ENCODE measurements at places on chromosomes 12 and 14.

DNA sequence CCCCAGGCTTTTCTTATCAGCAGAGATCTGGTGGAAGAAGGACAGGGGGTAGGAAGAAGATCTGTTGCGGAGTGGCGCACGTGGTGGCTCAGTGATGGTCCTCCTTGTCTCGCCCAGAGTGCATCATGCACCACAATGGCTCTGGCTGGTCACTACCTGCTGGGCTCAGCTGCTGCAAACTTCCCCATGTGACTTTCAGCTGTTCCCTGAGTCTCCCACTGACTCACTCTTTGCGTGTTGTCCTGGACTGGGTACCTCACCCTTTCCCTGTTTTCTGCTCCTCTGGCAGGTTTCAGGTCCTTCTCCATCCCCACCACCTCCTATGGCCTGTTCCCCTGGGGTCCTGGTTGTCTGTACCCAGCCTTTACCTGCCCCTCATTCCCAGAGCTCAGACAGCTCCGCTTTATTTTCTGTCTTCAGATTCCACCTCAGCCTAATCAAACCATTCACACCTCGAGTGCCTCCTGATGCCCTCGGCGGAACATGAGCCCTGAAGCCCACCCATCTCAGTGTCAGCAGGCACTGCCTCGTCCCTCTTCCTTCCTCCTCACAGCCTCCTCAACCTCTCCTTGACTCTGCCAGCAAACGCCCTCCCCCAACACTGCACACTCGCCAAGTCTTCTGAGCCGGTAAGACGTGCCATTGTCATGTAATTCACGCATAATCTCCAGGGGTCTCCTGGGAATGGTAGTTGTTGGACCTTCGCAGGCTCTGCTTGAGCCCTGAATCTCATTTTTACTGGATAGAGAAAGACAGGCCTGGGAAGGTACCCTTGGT is 1.8 kb downstream of the C1R start:
- DNase-seq = peak; percentile 53

DNA sequence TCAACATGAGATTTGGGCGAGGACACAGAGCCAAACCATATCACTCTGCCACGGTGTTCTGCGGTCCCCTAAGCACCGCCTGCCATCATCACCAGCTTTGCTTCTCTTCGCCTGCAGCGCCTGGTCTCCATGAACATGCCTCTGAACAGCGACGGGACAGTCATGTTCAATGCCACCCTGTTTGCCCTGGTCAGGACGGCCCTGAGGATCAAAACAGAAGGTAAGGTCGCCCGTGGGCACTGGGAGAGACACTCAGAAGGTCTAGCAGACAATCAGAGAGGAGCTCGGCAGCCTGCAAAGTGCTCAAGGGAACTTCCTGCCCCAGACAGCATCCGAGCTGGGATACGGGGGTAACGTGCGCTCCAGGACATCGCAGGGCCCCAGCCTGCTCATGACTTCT is 126.0 kb upstream of the FKBP4 start:
- DNase-seq = no peak

DNA sequence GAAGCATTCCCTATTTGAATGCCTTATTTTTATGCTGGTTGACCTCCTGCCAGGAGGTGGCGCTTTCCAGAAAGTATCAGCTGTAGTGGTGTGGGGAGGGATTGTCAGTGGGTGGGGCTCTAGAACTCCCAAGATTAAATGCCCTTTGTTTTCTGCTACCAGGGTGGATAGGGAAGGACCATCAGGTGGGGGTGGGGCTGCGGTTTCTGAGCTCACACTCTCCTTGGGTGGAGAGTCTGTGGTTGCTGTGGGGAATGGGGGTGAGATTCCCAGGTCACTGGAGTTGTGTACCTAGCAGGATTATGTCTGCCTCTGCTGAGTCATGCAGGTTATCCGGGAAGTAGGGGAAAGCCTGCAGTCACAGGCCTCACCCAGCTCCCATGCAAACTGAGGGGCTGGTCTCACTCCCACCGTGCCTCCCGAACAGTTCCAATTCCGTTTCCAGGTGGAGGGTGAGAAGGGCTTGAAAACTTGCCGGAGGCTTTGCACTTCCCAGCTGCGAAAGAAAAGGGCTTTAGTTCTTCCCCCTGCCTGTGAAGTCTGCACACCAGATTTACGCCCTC is 68.3 kb downstream of the ALG10B start:
- DNase-seq = no peak

DNA sequence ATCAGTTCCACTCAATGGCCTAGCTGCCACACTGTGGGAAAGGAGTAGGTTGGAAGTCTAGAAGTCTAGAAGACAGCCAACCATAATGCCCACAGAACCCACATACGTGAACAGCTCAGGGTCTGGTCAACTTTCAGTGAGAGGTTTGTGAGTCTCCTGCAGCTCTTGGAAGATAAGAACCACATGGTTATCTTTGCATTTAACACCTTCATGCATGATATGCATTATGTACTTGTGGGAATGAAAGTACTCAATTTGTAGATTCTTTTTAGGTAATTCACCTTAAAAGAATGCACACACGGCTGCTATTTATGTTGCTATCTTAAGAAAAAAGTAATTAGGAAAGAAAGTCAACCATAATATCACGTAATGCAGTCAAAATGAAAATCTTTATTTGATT is 126.7 kb downstream of the ESRRB start:
- DNase-seq = no peak

DNA sequence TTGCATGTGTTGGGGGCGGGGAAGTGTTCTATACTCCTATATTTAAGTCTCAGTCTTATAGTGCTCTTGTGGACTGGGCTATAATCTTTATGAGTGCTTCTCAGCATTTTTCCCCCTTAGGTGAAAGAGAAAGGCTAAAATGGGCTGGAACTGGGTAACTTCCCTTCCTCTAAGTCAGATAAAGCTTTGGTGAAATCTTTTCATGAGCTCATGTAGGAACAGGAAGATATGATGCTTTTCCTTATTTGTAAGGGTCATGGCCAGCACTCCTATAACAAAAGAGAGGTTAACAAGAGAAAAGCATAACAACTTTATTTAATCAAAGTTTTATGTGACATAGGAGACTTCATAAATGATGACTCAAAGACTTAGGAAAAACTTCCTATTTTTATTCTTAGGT is 841.5 kb downstream of the SLC16A7 start:
- DNase-seq = no peak

GRCh38 chr12:11729439-11730150 is 80.1 kb downstream of the ETV6 start:
- no peak for DNase-seq

- no peak for DNase-seq
Observed at GRCh38 chr14:49294621-49295148, 291.5 kb downstream of the RPS29 start.

GRCh38 chr12:114450515-114451300 is 44.8 kb upstream of the TBX5 start:
- no peak for DNase-seq

GRCh38 chr14:33809396-33809981 is 141.4 kb downstream of the EGLN3 start:
- DNase-seq = no peak

DNA sequence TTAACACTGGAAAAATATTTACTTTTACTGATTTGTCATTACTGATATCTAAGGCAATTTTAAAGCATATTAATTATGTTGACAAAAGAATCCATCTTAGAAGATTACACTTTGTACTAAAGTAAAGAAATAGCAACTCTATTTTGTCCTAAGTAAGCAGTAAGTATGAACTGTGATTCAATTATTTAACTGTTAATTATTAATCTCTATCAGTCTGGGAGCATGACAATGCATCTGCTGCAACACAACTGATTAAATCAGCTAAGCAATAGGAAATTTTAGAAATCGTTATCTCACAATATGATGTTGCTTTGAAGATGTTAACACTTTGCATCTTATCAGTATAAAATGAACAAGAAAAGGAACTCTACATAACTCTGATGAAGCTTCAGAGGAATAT is 172.3 kb downstream of the DPY19L2 start:
- no peak for DNase-seq

DNA sequence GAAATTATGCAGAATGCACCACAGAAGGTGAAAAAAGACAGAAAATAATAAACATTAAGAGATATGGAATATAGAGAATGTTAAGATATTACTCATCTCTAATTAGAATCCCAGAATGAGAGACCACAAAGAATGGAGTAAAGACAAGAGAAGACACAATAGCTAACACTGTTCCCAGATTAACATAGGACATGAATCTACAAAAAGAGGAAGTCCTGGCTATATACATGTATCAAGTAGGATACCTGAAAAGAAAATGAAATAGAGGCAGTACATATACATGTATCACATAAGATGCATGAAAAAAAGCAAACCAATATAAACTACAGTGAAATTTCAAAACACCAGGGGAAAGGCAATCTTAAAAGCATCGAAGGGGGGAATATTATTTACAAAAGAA is 5.6 kb upstream of the EPS8 start:
- no peak for DNase-seq

GRCh38 chr12:89333564-89334252 is 18.6 kb downstream of the DUSP6 start:
- no peak for DNase-seq

GRCh38 chr12:40171066-40171465 is 53.7 kb upstream of the LRRK2 start:
- no peak for DNase-seq

DNA sequence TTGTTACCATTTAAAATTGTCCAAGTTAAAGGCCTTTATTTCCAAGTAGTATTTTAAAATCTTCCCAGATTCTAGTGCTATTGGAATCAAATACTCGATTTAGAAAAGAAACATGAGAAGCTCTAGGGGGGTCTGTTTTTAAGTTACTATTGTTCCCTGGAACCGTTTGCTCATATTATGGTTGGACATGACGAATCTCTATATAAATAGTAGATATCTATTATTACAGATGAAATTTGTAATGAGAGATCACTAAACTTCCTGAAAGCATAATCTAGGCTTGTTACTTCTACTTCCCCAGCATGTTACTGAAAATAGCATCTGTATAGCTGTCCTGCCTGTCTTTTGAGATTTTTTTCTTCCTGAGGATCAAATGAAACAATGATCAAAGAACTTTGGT is 70.1 kb downstream of the LGR5 start:
- DNase-seq = no peak

GRCh38 chr14:52369305-52369801 is 55.2 kb downstream of the PTGER2 start:
- no peak for DNase-seq

GRCh38 chr12:54924972-54925707 is 59.4 kb downstream of the TESPA1 start:
- DNase-seq = no peak

- DNase-seq = no peak
Observed at GRCh38 chr12:22474970-22475720, 69.2 kb downstream of the C2CD5 start.

GRCh38 chr12:31687101-31687527 is 27.6 kb downstream of the ETFBKMT start:
- no peak for DNase-seq

GRCh38 chr14:70061108-70061507 is 127.6 kb downstream of the SLC8A3 start:
- DNase-seq = no peak
